ENCODE measurements at places on chromosomes 7 and 10.

DNA sequence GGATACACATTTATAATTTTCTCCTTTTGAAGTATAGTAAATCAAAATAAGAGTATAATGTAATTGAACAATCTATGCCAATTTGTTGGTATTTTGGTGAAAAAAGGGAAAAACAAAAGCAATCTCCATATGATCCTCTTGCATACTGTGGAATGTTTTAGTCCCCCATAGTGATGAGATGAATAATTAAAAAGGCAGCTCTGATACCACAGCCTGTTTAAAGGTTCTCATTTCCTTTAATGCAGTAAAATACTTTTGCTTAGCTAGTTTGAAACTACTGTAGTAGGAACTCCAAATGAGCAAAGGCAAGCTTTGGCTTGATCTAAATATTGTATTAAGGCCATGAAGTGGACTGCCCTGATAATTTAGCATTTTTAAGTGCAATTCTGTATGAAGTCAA, 77.6 kb downstream of the VTI1A start:
- no peak for DNase-seq

- DNase-seq: no peak
These were observed 692.6 kb downstream of the ZWINT start for GRCh38 chr10:55668326-55668922.

- DNase-seq: no peak
These were observed 51.5 kb downstream of the CCNY start for GRCh38 chr10:35387768-35388167.

DNA sequence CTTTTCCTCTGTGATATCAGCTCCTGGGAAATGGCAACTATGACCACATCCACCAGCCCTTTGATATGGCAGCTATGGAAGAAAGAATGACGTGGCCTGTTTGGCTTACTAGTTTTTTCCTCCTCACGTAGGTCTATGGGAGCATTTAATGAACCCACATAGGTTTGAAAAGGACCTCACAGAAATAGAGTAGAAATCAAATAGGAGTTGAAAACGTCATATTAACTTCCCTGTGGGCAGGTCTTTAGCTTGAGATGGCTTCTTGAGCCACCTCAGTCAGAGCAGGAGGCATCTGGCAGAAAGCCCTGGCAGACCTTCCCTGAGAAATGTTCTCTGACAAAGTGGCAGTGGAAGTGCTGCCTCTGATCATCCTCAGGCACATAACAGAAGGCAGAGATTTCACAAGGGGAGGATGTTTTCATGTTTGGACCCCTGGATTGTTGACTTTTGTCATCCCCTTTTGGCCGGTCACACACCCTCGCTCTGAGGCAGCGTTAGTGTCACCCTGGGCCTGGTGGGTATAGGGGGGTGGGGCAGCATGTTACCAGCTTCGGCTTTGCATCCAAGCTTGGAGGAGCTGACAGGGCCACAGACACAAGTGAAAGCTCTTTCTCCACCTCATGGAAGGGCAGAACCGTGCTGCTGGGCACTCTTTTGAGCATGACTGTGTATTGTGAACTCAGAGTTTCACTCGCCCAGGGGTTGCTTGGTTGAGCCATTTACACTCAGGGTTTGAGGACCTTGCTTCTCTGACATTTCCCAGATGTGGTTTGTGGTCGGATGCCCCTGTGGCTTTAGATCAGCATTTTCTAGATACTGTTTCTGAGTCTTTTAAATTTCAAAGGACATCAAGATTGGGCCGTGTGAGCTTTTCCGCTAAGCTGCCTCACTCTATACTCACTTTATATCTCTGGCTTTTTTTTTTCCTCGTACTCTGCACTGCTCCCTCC, 184.2 kb downstream of the STK31 start:
- no peak for DNase-seq

GRCh38 chr10:76306856-76307255, 875.4 kb downstream of the LRMDA start:
- no peak for DNase-seq

- peak; percentile 43 for DNase-seq
These were observed 272.5 kb upstream of the COBL start for GRCh38 chr7:51589111-51589510.

- no peak for DNase-seq
These were observed 108.2 kb downstream of the PIP4K2A start for GRCh38 chr10:22606164-22606614.

DNA sequence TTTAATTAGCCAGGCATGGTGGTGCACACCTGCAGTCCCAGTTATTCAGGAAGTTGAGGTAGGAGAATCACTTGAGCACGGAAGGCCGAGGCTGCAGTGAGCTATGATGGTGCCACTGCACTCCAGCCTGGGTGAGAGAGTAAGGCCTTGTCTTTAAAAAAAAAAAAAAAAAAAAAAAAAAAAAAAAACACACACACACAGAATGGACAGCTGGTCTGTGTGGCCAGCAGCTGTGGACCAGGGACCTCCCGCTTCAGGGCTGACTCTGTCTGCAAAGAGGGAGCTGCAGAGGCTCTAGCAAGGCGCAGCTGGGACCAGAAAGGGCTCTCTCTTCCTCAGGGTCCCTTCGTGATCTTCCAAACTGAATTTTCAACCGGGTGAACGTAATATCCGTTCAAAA, 53.6 kb upstream of the DNAAF5 start:
- DNase-seq: no peak

- peak; percentile 13 for DNase-seq
These were observed 152.9 kb downstream of the DYNC1I1 start for GRCh38 chr7:95925236-95925635.

DNA sequence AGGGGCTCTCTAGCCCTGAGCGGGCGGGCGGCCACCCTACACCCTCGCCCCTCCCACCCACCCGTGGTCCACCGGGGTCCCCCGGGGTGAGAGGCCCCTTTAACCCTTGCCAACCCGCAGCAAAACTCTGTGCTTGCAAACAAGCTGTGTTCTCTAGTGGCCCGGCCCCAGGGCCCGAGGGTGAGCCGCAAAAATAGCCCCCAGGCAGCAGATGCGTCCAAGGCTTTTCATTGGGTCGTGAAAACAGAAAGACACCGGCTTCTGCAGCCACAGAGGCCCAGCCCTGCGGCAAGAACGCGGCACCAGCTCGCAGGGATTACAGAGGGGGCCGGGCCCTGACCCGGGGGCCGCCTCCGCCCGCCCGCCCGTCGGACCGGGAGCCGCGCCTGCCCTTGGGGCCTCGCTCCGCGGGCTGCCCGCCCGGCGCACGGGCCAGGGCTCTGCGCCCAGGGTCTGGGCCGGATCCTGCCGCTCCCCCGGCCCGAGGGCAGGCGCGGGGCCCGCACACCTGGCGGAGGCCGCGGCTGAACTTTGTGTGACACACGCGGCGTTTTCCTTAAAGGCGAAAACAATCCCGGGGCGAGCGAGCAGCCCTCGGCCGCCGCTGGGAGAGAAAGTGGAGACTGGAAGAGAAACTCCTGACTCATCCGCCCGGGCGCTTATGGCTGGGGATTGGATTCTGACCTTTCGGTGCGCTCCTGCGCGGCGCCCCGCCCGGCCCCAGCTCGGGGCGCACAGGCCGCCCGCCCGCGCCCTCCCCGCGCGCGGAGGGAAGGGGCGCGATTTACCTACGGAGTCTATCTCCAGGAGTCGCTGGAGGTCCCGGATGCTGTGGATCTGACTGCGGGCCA, 2.8 kb downstream of the PDGFA start:
- peak; percentile 13 for DNase-seq

DNA sequence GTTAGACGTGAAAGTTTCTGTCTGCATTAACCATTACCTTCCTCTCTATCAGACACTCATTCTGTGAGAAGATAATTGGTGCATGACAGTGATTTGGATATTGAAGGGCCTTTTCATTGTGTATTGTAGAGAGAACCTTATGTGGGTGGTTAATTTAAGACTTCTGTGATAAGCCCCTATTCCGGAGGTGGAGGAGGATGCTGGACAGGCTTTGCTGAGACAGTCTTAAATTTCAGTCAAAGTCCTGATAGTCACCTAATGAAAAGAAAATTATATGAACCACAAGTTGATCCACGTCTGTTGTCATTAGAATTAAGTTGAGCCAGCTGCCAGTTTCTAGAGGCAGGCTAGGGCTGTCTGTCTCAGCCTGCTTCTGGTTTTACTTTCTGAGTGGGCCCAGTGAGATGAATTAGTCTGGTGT, 62.9 kb downstream of the CELF2 start:
- DNase-seq: no peak

DNA sequence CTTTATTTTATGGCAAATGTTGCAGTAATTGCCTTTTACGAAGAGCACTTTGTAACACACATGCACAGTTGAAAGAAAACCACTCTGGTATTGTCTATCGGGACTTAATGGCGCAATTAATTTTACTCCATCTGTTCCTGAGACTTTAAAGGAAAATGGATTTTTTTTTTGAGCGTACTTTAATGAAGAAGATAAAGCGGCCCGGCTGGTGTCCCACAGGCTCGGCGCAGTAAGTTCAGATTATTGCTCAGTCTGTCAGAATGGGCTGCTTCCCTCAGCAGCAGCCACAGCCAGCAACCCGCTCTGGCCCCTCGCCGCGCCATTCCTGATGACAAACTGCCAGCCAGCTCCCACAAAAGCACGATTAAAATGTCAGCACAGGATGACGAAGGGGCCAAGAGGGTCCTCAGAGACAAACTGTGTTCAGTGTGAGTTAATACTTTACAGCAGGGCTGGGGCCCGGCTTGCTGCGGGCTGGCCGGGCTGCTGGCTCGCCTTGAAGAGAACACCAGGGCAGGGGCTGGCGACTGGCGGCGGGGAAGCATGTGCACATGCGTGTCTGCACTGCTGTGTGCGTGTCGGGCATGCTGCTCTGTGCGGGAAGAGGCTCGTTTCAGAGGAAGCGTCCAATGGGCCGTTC, 501.0 kb upstream of the GALNT17 start:
- DNase-seq: peak; percentile 74

DNA sequence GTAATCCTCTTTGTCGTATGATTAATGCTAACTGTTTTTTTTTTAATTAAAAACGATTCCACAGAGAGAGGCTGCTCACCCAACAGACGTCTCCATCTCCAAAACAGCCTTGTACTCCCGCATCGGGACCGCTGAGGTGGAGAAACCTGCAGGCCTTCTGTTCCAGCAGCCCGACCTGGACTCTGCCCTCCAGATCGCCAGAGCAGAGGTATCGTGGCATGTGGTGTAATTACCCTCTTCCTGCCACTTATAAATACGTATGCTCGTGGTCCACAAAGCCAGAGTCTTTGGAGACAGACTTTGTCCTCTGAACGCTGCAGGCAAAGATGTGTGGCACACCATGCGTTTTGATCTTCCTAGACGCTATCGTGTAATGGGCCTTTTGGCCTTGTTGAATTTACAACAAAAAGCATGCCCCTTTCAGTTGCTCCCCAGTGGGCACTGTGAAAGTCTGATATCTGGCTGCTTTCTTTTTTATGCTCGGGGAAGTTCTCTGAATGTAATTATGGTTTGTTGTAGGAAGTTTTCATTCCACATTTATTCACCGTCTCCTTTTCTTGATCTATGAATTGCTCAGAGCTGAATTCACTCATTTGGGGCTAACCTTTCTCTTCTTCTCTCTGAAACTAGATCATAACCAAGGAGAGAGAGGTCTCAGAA, 33.6 kb upstream of the BTBD16 start:
- DNase-seq: no peak

- DNase-seq: no peak
These were observed 13.1 kb downstream of the BRAT1 start for GRCh38 chr7:2542011-2542915.

DNA sequence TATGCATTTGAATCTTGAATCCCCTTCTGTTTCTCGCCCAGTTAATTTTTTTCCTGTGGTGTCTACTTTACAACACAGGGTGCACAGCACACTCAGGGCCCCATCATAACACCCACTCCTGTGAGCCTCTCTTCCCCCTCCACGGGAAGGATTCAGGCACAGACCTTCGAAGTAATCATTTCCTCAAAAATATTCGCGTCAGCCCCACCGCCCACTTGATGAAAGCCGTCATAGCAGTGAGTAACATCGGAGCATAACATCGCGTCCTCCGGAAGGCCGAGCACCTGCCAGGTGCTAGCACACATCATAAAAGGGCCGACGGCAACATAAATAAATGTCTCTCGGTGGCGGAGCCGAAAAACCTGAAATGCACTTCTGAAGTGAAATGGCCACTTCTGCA, 201.7 kb upstream of the ADARB2 start:
- no peak for DNase-seq

DNA sequence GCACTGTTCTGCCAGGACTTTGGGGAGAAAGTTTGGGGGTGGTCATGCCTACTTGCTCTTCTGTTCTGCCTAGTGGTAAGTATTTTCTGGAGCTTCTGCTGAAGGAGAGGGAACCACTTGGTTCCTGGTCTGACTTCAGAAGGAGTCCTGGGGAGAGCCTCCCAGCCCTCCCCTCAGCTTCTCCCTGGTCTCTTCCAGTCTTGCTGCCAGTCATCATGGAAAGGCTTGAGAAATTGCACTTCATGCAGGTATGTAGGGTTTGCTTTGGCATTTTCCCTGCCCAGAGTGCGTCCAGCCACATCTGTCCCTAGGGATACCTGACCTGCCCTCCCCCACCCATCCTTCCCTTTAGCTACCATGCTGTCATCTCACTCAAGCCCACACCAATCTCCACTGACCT, 11.1 kb upstream of the WBP1L start:
- no peak for DNase-seq

- DNase-seq: no peak
These were observed 179.7 kb downstream of the PRKCQ start for GRCh38 chr10:6400331-6400730.

GRCh38 chr7:93890041-93890463, 501 bp downstream of the TFPI2 start:
- no peak for DNase-seq

GRCh38 chr10:28445516-28445915, 87.4 kb upstream of the WAC start:
- DNase-seq: no peak

DNA sequence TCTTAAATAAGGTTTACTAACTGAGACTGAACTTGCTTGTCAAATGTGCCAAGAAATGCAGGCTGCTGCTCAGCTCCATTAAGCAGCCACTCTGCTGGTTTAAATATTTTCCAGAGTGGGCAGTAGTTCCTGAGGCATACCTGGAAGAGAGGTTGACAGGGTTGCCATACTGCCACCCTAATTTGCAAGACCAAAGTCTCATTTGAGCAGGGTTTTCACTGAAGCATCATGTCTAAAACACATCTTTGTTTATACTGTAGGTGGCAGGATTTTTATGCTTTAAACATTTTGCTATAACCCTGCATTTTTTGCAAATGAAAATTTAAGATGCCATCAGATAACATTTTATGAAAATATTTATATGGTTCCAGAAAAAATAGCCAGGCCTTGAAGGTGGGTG, 618.0 kb upstream of the LRRTM3 start:
- no peak for DNase-seq

- DNase-seq: no peak
These were observed 166.5 kb downstream of the TMEM26 start for GRCh38 chr10:61286686-61287085.
